ENCODE measurements at places on chromosomes 2 and 18.
A peak's percentile ranks its signal among the peaks of the same experiment; 100 is the strongest.

DNA sequence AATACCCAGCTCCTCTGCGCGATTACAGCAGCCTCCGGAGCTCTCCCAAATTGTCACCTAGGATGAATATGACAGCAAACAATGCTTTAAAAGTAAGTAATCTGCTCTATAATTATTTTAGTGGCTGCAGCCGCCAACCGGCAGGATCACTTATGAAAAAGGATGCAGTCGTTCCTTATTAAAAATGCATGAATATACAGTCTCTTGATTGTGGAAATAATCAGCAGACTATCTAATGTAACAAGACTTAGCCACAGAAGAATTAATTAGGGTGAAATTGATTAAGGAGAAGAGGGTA is 71.8 kb upstream of the STPG4 start:
- no peak for DNase-seq

DNA sequence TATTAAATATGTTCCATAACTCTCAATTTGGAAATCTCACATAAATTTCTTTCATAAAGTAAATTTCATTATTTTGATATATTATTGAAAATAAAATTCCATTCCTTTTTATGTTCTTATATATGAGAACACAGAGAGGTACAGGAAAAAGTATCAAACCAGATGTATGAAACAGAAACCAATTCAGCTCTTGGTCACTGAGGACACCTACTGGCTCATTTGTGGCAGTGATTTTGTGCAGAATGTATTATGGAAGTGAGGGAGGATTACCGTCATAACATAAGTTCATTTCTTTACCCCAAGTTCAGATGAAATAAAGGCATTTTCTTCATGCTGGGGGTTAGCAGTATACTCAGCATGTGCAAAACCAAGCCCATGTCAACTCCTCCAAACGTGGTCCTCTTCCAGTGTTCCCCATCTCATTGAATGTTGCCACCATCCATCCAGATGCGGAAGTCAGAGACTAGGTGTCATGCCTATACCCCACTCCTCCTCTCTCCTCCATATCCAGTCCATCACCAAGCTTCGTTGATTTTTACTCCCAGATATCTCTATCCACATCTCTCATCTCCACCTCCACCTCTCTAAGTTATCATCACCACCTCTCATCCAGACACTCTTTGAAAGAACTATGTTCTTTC is 41.7 kb upstream of the MALL start:
- DNase-seq, result peak; percentile 47

- peak; percentile 17 for DNase-seq
Observed at GRCh38 chr2:222792001-222792611, 68.7 kb upstream of the ACSL3 start.

GRCh38 chr2:123791684-123792083 is 233.4 kb upstream of the CNTNAP5 start:
- no peak for DNase-seq

GRCh38 chr2:186575302-186575701 is 14.6 kb upstream of the ITGAV start:
- DNase-seq, result peak; percentile 65

DNA sequence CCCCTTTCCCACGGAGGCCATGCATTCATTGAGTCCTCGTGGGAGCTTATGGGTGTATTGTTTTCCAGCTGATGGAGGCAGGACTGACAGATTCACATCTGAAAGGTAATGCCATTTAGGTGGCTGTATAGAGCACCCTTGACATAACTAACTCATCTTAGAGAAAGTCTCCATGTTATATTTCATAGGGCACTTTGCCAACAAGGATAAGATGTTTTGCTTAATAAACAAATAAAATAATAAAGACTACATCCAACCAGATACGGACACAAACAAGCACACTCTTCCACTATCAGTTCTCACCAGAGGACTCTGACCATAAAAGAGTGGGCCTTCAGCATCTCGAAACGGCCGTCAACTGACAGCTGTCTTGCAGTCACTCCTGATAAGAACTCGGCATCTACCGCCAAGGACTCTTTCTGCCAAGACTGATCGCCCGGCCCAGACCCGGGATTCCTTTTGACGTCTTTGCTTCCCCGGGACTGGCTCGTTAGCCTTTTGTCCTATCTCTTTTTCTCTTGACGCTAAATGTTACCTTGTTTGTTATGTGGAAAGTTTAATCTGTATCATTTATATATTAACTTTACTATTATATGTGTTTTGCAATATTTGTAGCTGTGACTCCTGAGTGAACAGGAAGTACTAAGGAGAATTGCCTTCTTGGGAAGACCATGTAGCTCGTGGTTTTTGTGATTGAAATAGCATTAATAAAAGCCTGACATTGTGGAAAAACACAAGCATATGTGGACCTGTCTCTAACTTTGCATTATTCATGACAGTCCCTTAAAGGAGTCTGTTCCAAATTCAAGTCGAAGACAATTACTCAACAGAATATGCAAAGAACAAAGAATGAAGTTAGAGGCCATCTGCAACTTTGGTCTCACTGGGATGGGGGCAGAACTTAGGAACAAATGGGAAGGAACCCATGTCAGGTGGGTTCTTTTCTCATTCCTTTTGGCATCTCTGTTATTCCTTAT is 195.1 kb downstream of the LPIN1 start:
- no peak for DNase-seq

DNA sequence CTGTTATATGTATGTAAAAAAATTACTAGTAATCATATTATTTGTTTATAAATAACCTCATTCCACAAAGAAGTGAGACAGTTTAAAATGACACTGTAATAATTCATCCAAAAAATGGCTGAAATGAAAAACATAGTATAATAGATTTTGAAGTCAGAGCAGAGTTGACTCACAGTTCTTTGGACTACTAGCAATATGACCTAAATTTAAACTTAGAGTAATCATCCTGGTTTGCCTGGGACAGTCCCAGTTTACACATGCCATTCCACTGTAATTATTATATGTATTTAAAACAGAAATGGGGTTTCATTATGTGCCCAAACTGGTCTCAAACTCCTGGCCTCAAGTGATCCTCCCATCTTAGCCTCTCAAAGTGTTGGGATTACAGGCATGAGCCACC is 48.3 kb downstream of the CCDC88A start:
- DNase-seq, result no peak

DNA sequence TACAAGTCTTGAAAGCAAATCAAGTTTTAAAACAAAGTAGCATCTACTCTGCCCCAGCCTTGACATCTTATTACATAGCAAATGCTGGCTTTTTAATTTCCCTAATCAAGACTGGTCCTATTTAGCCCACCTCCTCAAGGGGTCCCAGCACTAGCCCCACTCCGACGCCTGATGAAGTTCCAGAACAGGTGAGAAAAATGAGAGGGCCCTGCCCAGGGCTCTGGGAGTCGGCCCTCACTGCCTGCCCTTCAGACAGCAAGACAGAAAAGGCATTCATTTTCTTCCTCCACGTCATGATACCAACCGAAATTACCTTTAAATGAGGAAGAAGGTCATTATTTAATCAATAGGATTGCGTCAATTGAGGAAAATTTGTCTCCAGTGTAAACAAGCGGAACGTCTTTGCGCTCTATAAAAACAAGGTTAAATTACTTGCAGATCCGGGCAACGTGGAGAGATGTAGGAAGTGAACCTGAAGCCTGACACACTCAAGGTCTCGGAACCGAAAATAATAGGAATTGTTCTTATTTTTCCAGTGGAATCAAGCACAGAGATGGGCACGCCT is 170.6 kb upstream of the PKDCC start:
- no peak for DNase-seq

- peak; percentile 58 for DNase-seq
Observed at GRCh38 chr2:172806996-172807395, 71.4 kb downstream of the RAPGEF4 start.

DNA sequence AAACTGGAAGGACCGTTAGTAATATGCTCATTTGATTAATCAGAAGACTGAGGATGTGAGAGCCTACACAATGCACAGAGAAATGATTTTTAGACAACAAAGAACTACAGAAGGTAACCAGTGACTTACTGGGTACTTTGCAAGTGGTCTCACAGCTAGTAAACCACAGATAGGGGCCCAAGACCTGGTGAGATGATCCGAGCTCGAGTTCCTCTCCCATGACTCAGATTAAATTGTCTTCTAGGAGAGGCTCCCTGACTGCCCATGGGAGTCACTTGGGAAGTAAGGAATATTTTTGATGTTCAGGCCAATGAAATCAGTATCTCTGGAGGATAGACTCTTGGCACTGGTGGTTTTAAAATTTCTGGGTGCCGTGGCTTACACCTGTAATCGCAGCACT is 220.2 kb downstream of the CLIP4 start:
- DNase-seq, result no peak

- no peak for DNase-seq
Observed at GRCh38 chr2:26630669-26631360, 10.4 kb downstream of the CIB4 start.

- no peak for DNase-seq
Observed at GRCh38 chr2:186281726-186282125, 204.3 kb upstream of the ZC3H15 start.

DNA sequence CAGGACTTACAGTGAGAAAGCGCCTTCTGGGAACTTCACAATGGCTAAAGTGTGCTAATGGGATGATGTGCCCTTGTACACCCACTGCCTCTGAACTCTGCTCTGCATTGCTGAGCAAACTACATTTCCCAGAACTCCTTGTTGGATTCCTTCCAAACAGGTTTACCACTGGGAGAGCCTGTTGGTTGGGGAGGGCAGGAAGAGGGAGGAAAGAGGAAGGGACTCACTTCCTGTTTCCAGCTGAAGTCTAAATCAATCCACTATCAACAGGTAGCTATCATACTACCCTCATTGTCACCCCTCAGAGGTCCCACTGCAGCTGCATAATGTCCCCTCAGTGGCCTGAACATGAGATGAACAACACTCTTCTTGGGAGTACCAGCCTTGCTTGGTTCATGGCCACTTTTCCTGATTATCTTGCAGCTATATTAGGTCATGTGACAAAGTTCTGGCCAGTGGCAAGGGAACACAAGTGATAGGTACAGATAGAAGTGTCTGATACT is 109.7 kb downstream of the MSH2 start:
- DNase-seq, result peak; percentile 31

GRCh38 chr18:45726603-45727002 is 2.6 kb downstream of the SLC14A1 start:
- DNase-seq, result no peak

GRCh38 chr2:229519655-229520430 is 194.5 kb downstream of the DNER start:
- no peak for DNase-seq

- no peak for DNase-seq
Observed at GRCh38 chr2:76450024-76450475, 739.3 kb upstream of the GCFC2 start.

GRCh38 chr18:67134911-67135310 is 381.6 kb downstream of the DSEL start:
- DNase-seq, result no peak

DNA sequence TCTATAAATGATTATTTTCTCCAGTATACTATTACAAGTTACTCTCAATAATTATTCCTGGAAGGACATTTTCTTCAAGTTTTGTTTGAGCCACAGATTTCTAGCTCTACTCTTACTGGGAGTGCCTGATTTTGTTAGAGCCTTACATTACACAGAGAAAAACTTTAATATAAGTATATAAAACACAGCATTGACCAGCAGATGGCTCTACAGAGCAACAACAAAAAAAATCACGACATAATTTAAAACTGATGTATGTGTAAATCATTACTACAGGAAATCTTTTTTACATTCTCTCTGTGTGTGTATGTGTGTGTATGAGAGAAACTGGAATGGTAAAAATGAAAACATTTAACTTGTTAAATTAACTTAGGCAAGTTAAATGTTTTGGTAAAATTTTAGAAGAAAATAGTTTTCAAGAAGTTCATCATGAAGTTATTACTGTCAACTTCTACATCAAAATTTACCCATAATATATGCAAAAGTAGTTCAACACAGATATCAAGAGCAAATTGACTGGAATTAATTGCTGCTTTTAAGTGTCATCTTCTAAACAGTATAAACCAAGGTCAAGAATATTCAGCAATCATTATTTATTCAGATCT is 103.3 kb downstream of the MDH1 start:
- peak; percentile 32 for DNase-seq

DNA sequence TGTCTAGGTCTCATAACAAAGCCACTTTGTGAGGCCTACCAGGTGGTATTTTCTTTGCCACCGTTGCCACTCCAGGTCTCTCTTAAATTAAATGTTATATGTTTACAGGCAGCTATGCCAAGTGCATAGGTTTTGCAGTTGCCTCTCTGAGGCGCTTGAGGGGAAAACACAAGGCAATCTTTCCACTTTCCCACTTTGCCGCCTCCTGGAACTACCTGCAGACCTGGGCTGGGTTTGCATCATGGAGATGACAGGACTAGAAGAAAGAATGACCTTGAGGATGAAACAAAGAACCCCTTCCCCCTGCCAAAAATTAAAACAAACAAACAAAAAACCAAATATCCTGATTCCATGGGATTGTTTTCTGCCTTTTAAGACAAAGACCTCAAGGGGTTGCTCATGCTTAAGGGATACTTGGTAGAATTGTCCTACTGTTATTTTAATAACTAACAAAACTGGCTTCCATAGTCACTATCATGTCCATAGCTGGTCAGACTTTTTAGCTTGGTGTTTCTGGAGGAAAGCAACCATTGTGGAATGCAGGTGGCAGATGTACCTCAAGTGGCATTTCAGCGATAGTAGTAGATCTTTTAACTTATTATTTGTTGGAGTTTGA is 159.9 kb downstream of the PRPF40A start:
- DNase-seq, result no peak

GRCh38 chr2:158473719-158474392 is 17.1 kb downstream of the PKP4 start:
- DNase-seq, result no peak

- peak; percentile 42 for DNase-seq
Observed at GRCh38 chr2:157874997-157875640, 1.0 kb downstream of the ACVR1 start.

GRCh38 chr2:125983364-125983763 is 672.6 kb upstream of the GYPC start:
- no peak for DNase-seq

- no peak for DNase-seq
Observed at GRCh38 chr2:145674705-145675104, 1154.8 kb upstream of the ZEB2 start.

- no peak for DNase-seq
Observed at GRCh38 chr2:47271054-47272000, 116.2 kb upstream of the STPG4 start.
